ENCODE measurements at places on chromosomes 12 and 14.

DNA sequence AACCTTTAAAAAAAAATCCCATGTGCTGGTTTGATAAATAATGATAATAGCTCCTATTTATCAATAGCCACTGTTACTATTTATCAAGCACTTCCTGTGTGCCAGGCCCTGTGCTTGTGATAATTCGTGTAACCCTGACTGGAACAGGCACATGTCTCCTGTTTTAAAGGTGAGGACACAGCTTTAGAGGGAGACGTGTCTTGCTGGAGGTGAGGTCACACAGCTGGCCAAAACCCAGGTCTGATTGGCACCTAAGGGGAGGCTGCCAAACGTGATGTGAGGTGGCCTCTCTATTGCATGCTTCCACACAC lies 156.6 kb downstream of the VRK1 start:
- DNase-seq: no peak

- peak; percentile 42 for DNase-seq
These were observed 3.4 kb downstream of the GPR84 start for GRCh38 chr12:54360717-54361456.

- peak; percentile 2 for DNase-seq
These were observed 31.4 kb upstream of the SLC2A13 start for GRCh38 chr12:40137252-40137651.

GRCh38 chr12:83841620-83842019 lies 1071.0 kb downstream of the SLC6A15 start:
- peak; percentile 5 for DNase-seq

GRCh38 chr12:57063991-57064685 lies 14.2 kb upstream of the MYO1A start:
- DNase-seq: no peak

DNA sequence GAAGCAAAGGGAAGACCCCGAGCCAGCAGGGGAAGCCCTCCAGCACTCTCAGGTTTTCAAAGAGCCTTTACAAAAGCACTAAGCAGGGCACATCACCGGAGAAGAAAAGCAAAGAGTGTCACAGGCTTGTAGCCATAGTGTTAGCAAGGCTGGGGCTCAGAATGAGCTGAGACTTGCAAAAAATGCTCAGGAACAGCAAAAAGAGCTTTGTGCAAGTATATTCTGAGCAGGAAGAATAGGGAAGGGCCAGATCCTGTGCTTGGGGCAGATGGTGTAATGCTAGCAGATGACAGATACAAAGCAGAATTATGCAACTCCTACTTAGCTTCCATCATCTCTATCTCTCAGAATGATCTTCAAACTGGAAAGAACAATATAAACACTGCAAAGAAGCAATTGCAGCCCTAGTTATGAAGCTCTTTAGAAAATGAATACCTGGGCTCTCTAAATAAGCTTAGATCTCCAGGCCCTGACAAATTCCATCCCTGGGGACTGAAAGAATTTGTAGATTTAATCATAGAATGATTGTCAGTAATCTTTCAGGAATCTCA lies 23.7 kb upstream of the PARP11 start:
- DNase-seq: no peak

DNA sequence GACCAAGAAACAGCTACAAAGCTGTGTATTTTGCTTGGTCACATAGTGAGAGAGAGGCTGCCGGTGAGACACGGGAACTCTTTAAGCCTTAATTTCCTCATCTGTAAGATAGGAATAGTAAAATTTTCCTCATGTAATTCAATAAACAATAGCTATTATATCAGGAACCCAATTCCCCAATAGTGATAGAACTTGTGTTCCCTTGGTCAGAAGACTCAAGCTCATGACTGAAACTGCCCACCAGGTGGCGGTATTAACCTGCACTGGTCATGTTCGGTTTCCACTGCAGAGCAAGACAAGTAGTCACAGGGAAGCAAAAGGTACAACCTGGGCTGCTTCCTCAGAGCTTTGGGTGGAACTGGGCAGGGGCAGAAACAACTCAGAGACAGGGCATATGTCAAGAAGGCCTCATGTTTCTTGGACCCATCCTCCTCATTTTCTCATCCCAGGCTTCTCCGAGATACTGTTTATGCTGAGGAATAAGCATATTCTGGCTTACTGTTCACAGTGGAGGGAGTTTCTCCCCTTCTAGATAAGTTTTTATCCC lies 4.2 kb upstream of the AJUBA start:
- DNase-seq: peak; percentile 85
